ENCODE measurements at places on chromosomes 6 and 20.

DNA sequence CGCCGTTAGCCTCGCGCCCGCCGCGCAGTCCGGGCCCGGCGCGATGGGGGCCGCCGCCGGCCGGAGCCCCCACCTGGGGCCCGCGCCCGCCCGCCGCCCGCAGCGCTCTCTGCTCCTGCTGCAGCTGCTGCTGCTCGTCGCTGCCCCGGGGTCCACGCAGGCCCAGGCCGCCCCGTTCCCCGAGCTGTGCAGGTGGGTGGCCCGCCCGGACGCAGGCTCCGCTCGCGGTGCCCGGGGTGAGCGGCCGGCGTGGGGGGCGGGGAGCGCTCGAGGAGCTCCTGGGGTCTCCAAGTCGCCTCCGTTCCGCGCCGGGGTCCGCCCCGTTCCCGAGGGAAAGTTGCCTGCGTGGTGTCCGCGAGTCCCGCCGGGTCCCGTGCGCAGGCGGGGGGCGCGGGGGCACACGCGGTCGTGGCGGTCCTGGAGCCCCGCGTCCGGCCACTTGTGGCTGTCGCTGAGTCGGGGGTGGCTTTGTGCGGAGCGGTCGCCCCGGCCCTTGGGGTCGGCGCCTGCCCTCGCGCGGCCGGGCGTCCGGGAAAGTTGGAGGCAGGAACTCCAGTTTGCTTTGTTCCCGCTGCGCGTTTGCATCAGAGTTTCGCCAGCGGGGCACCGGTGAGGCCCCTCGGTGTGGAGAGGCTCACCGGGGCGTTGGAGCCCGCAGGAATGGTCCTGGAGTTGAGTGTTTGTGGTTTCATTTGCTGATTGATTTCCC lies 476 bp downstream of the IGF2R start:
- DNase-seq = no peak

GRCh38 chr6:145544041-145544440 lies 191.3 kb downstream of the EPM2A start:
- no peak for DNase-seq

GRCh38 chr6:75791881-75792280 lies 42.8 kb downstream of the MYO6 start:
- DNase-seq = no peak

GRCh38 chr20:10113746-10114145 lies 79.0 kb downstream of the ANKEF1 start:
- DNase-seq = no peak

DNA sequence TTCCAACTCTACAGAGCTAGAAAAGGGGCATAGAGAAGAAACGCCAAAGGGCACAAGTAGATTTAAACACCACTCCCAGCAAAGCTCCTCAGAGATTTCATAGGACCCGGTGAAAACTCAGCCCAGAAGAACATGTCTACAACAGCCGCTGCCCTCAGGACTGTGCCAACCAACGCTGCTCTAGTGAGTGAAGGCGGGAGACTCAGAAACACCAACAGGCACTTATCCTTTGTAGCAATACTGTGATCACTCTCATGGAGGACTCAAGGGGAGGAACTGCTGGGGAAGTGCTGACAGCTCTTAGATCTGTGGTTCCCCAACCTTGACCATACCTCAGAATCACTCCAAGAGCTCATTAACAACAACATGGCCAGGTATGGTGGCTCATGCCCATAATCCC lies 39.5 kb downstream of the STAU1 start:
- DNase-seq = no peak

DNA sequence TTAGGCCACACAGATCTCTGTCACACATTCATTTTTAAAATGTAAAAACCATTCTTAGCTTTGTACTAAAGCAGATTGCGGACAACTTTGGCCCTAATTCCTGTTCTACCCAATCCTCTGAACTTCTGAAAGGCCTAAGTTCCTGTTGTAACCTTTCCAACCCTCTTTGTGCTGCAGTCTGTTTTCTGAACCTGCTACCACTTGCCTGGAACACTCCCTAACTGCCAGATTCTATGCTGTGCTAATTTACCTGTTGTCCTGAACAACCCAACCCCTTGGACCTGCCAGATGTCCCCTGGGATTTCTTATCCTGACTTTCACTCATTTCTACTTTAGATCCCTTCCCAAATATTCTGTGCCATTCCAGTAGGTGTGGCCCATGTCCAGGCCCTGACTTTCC lies 398.7 kb downstream of the ZFAND3 start:
- DNase-seq = no peak

DNA sequence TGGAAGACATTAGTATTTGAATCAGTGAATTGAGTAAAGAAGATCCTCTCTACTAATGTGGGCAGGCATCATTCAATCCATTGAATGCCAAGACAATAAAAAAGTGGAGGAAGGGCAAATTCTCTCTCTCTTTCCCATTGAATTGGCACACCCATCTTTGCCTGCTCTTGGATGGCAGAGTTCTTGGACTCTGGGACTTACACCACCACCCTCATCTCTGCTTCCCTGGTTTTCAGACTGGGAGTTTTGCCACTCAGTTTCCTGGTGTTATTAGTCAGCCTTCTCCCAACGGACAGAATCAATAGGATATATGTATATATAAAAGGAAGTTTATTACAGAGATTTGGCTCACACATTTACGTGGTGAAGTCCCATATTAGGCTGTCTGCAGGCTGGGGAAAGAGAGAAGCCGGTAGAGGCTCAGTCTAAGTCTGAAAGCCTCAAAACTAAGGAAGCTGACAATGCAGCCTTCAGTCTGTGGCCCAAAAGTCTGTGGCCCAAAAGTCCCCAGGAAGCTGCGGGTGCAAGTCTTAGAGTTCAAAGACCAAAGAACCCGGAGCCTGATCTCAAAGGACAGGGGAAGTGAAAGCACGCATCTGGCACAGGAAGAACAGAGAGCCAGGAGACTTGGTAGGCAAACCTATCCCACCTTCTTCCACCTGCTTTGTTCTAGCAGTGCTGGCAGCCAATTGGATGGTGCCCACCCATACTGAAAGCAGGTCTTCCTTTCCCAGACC lies 64.4 kb downstream of the SMPDL3A start:
- DNase-seq = no peak

DNA sequence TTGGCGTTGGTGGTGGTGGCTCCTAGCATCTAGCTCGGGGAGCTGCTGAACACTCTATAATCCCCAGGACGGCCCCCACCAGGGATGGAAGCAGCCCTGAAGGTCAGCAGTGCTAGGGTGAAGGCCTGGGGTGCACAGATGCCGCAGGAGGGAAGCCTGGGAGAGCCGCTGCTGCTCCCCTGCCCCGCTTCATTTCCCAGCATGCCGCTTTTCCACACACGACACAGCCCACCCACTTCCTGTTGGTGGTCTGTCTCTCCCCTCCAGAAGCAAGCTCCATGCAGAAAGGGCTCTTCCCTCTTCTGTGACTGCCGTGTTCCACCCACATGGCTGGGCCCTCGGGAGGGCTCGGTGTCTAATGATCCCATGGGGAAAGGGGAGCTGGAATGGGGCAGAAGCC lies 35.3 kb downstream of the GNAS-AS1 start:
- no peak for DNase-seq
